NCI-H1436 (cell line): ENCODE measurements at places on chromosomes 1 and 21.

DNA sequence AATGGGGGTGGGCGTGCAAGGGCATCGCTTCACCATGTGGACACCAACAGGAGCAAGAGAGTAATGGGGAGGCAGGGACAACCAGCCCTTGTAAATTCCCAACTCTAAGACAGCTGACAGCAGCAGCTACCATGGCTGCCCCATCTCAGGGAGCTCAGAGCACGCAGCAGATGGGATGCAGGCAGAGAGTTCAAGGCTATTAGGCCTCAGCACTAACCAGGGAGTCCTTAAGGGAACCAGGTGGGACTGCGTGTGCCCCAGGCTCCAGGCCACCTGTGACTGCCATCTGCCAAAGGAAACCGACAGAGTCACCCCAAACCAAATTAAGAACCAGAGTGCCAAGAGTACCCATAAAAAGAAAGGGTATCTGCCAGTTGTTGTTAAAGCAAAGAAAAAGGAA is 33.7 kb upstream of the PRDM2 start:
- DNase-seq = no peak

- peak; percentile 53 for DNase-seq
Measured at GRCh38 chr1:151443846-151444782, 15.2 kb downstream of the POGZ start.

DNA sequence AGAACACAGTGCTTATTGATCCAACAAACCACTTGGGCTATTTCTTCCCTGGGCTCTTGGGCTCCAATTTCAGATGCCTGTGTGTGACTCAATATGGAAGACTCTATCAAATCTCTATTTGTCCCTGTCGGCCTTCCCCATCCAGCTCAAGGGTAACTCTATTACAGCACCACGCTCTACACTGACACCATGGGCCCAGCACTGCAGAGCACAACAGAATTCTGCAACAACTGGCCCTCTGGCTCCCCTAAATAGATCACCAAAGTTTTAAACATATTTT is 51.7 kb downstream of the CAPZB start:
- DNase-seq = no peak

GRCh38 chr21:43864313-43864961 is 586 bp upstream of the AGPAT3 start:
- peak; percentile 42 for DNase-seq

- DNase-seq = no peak
Measured at GRCh38 chr1:55542901-55543504, 327.8 kb upstream of the USP24 start.

DNA sequence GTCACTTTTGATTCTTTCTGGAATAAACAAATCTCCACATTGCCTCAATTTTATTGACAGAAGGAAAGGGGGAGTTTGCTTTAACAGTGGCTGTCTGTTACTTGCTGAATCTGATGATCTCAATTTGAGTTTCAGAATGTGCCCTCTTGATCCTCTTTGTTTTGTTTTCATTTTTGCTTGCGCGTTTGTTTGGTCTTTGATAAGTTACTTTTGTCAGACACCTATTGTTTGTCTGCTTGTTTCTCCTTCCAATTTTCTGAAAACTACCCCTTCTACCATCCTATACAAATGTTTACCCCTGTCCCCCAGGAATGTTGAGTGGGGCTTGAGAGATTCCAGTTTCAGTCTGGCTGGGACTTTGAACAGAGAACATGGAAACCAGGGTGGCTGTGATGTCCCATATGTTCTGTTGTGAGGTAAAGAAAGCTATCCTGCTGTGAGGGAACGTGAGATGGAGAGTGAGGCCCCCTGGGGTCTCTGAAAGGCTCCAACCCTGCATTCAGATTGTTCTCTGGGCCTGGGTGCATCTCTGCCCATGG is 11.8 kb upstream of the XCL2 start:
- DNase-seq = no peak

DNA sequence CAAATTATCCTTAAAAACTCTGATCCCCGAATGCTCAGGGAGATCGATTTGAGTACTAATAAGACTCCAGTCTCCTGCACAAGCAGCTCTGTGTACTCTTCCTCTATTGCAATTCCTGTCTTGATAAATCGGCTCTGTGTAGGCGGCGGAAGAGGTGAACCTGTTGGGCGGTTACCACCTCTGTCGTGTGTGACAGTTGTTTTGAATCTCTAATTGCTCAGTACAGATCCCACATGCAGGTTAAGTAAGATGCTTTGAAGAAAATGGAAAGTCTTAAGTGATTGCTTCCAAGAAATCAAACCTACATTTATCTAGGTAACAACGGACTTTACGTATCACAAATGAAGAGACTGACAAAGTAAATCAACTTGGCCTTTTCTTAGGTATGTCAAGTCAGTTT is 35.5 kb downstream of the COA6 start:
- no peak for DNase-seq

- DNase-seq = no peak
Measured at GRCh38 chr1:107263291-107263915, 122.6 kb downstream of the NTNG1 start.

DNA sequence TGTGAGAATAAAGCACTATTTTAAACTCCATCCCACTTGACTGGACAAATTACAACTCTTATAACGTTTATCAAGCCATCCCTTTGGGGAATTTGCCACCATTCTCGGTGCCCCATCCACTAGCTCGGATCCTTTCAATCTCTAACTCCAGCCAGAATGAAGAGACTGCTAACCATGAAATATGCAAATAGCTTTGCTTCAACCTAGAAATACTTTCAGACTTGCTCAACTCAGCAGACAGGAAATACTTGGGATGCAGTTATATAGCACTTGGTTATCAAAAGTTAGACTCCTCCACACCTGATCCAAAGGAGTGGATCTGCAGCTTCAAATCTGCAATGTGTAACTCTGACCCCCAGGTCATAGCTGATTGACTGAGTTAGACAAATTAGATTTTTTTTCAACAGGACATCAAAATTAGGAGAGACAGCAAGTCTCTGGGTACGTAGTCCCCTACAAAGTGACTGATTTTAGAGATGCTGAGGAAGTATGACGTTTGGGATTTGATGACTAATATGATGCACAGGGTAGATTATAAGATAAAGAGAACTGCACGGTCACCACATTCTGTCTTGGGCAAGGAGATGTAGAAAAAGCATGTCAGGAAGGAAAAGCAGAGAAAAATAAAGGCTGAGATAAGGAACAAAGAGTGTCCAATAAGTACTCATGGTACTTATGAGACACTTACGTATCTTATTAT is 496.0 kb downstream of the AGBL4 start:
- DNase-seq = no peak

DNA sequence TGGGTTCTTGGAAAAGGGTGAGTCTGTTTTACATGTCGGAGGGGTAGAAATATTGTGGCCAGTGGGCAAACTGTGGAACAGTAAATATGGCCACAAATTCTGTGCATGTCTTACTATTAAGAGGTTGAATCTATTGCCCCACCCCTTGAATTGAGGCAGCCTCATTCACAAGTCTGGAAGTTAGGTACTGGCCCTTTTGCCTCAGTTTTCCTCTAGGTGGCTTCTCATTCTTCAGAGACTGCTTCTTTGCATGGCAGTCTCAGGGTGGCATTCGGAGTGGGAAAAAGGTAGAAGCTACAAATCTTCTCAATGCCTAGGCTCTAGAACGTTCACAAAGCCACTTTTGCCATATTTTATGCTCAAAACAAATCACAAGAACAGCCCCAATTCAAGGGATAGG is 57.2 kb downstream of the SLC9C2 start:
- DNase-seq = no peak

DNA sequence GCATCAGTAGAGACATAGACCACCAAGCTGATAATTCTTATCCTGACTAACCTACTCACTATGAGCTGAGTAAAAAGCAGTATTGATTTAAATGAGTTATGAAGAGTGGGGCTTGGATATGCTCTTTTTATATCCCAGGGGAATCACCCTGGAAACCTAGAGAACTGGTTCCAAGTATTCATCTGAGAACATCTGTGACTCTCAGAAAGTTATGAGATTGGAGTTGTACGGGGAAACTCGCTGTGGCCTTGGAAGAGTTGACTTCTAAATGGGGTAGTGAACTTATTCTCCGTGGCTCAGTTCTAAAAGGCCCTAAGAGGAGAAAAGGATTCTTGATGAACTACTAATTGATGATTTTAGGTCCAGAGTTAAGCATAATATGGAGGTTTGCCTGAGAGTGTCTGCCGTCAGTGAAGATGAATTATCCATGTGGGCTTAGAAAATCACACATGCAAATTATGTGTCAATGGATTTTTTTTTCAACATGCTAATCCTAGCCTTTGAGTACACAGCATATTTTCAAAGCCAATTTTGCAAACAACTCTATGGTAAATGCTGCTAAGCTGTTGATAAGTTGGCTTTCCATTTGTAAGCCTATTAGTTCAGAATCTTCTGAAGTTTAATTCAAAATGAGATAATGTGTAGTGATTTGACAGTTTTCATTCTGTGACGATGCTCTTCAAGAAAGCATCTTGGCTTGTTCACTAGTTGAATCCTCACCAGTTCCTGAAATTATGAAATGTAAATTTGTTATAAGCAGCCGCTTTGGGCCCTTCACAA is 122.7 kb downstream of the FGGY start:
- no peak for DNase-seq

GRCh38 chr1:29237852-29238619 is 1.7 kb downstream of the PTPRU start:
- DNase-seq = no peak

DNA sequence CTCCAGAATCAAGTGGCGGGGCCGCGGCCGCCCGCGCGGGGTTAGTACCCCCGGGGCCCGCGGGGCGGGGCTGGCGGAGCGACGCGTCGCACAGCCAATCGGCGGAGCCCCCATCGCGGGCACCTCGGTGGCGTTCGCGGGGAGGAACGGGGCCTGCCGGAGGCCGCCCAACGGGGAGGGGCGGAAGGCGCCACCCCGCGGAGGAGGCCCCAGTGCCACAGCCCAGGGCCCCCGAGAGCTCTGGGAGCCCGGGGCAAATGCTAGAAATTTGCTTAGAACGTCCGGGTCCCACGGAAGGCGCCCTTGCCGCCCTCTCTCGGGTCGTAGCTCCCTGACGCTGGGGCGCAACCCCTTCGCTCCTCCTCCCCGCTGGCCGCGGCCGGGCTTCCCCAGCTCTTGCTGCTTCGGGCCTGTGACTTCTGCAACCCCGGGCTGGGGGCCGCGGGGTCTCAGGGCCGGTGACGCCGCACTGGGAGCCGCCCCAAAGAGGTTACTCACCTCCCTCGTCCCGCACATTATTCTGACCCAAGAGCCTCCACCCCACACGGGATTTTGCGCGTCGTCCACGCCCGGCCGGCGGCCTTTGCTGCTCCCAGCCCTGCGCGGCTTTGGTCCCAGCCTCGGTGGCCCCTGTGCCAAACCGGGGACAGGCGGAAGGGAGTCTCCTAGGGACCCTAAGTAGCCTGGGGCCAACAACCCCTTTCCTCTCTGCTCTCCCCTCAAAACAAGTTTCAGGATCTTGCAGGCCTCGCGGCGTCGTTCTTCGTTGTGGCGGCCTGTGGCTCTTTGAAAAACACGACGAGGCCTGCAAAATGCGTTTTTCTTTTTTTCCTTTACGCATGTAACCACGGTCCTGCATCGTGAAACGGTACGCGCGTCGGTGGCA is at the start of gene RUNX3:
Gene RUNX3 (minus strand): TSS at position 17 of the 886 bp plus-strand sequence. CDS start 408 bp downstream, outside the sequence.
- DNase-seq = peak; percentile 82

DNA sequence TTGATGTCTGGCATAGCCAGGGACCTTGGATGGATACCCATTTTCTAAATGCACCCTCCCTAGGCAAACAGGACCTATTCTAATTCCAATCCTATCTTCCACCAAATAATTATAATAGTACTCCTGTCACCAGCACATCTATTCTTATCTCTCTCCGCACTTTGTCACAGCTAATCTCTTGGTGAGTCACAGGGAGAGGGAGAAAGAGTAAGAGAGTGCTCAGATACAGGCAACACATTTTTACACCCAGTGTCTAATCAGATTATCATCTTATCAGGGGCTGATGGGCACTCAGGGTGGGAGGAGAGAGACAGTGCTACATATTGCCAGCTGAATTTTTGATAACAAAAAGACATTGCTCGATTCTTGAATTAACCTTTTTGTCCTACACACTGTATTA is 275.0 kb upstream of the BEND5 start:
- no peak for DNase-seq

DNA sequence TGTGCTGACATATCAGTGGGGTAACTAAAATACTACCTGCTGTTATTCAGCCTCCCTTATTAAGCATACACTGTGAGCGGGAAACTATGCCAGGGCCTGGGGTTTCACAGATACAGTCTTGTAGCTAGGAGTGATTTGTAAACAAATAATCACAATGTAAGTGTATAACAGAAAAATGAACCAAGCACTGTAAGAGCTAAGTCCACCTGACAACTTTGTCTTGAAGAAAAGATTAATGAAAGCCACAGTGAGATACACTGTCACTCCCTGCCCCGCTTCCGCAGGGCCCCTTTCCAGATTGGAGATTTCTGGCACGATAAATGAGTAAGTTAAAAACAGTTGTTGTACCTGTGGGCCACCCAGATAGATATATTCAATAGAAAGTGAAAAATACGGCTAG is 4.8 kb downstream of the RCAN3 start:
- no peak for DNase-seq

DNA sequence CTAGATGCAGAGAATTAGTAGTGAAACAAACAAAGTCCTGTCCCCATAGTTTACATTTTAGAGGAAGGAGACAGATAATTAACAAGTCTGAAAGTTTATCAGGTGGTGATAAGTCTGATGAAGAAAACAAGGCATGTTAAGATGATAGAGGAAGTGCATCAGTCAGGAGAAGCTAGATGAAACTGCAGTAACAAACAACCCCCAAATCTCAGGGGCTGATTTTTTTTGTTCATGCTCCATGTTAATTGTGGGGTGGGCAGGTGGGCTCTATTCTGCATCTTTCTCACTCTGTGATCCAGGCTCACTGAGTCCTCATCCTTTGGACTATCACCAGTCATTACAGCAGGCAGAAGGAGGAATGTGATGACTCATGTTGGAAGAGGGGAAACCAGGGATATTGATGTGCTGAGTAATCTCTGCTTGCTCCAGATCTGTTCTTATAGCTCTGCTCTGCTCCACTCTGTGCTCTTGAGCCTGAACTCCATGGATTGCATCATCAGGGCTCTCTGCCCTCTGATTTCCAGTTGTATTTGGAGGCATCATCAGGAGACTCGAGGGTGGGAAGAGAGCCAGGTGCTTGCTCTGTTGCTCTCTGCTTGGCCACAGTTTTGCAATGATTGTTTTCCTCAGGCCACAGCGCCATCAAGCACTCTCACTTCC is 166.9 kb downstream of the IER5 start:
- no peak for DNase-seq

DNA sequence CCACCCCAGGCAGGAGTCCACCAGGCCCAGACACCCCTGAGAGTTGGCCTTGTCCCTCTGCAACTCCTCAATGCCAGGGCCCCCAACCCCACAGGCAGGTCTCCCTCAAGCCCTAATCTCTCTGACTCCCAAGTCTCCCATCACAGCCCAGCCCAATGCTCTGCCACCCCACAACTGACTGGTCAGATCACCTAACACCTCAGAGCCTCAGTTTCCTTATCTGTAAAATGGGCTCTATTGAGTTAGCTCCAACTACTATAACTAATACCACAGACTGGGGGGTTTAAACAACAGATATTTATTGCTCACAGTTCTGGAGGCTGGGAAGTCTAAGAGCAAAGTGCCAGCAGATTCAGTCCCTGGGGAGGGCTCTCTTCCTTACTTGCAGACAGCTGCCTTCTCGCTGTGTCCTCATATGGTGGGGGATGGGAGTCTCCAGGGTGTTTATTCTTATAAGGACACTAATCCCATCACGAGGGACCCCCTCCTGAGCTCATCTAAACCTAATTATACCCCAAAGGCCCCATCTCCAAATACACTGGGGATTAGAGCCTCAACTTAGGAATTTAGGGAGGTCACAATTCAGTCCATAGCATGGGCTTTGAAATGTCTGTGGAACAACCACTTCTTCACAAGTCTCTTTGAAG is 34.9 kb upstream of the ZC3H12A start:
- no peak for DNase-seq
